ENCODE measurements at places on chromosomes 6 and 20.
A peak's percentile ranks its signal among the peaks of the same experiment; 100 is the strongest.

- no peak for ATAC-seq
These were observed 55.9 kb downstream of the BCAS4 start for GRCh38 chr20:50850721-50851286.

DNA sequence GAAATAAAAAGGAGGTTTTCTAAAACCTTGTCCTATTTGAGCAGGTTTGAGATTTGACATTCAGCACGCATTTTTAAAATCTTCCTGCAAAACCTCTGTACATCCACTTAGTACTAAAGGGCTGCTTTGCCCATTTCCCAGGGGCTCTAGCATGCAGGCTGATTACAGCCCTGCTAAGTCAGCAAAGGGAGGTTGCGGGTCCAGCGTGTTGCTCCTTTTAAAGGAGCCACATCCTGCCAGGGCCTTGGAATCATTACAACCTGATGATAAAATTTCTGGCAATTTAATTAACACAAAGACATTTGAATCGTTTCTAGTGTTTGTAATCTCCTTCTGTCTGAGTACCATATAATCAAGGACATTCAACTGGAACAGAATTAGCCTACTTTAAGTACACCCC is 455.1 kb upstream of the CITED2 start:
- ATAC-seq = no peak

GRCh38 chr20:50431066-50431450 is 79.1 kb upstream of the PTPN1 start:
- no peak for ATAC-seq

DNA sequence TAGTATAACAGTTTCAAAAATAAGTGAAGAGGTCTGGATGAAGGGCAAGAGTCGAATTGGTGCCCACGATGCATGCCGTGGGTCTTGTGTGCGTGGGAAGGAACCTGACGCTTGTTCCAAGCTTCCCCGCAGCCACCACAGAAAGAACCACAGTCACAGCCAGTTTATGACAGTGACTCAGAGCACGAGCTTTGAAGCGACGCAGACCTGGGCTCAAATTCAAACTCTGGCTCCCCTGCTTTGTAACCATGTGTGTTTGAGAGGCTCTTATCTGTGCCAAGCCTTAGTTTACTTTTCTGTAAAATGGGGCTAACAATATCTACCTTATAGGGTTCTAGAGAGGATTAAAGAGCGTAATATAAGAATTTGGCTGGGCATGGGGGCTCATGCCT is 65.5 kb downstream of the SYNJ2 start:
- ATAC-seq = no peak

- ATAC-seq = no peak
These were observed 191.3 kb upstream of the ARG1 start for GRCh38 chr6:131381709-131382093.

- no peak for ATAC-seq
These were observed 22.9 kb downstream of the RUNX2 start for GRCh38 chr6:45351076-45351475.

GRCh38 chr6:44265007-44265721 is at the start of gene NFKBIE:
Gene NFKBIE, minus strand, starts transcription at chr6:44265551. Its CDS starts 205 bp downstream, at chr6:44265346.
- peak; percentile 81 for ATAC-seq

- ATAC-seq = no peak
These were observed 192.4 kb upstream of the MYLIP start for GRCh38 chr6:15936503-15936902.
